ENCODE measurements at places on chromosomes 3 and 15.
A peak's percentile ranks its signal among the peaks of the same experiment; 100 is the strongest.

DNA sequence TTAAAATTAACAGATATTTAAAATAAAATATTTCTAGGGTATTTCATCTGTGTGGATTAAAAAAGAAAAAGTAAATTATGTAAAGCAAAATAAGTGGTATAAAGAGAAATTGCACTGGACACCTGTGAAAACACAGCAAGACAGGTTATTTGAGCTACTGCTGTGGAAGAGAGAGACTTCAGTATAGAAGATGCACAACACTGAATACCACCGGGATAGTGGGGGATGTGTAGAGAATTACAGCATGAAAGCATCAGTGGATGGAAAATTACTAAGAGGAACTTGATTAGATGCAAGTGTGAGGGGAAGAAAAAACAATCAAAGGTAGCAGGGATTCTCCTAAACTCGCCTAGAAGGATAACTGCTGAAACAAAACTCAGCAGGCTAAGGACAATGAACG is 1242.5 kb upstream of the GBE1 start:
- no peak for DNase-seq

DNA sequence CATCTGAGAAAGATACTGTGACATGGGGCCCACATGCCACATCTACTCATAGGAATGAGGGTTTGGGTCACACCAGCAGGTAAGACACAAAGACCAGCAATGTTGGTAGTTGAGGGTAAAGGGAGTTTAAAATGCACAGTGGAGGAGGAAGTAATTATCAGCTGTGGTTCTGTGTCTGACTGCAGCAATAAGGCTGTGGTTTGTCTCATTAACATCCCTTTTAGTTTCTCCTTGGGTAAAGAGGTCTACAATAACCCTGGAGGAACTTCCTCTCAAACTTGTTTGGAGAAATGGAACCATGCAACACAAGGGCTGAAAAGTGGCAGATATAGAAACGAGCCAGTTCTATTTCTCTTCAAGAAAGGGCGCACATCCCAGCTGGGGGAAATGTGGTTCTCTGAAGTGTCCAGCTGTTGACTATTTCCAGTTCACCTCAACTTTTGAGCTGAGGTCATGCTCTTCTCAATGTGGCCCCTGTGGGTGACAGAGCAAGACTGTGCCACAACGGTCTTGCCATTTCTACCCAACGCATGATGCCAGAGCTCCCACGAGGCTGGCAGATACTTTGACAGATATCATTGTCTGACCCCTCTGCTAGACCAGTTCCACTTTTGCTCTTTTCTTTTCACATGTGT is 234.3 kb downstream of the SQOR start:
- no peak for DNase-seq

- DNase-seq, result no peak
Observed at GRCh38 chr3:116112696-116113095, 332.6 kb downstream of the LSAMP start.

DNA sequence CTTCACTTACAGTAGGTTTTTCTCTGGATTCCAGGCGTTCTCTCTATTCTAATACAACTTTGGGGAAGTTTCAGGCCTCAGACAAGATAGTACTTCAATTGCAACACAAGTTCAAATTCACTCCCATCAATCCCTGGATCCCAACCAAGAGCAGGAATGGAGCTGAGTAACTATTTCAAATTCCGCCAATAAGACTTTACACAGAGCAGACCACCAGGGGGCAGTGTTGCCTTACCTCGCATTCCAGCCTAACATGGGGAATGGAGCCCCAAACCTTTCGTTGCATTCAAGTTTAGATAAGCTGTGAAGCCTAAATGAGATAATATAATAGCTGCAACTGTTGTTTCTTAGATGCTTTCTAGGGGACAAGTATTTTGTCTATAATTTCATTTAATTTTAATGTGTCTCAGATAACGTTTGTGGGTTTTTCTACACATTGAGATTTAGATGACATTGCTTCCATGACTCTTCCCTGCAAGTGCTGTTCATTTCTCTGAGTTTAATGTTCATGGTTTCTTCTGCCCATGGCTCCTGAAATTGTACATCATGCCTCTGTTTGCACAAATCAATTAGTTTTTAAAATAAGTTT is 186.7 kb downstream of the NSUN3 start:
- DNase-seq, result peak; percentile 48

GRCh38 chr15:34886134-34886533 is 83.4 kb downstream of the AQR start:
- DNase-seq, result no peak

GRCh38 chr3:43043793-43044192 is 62.1 kb downstream of the POMGNT2 start:
- no peak for DNase-seq

DNA sequence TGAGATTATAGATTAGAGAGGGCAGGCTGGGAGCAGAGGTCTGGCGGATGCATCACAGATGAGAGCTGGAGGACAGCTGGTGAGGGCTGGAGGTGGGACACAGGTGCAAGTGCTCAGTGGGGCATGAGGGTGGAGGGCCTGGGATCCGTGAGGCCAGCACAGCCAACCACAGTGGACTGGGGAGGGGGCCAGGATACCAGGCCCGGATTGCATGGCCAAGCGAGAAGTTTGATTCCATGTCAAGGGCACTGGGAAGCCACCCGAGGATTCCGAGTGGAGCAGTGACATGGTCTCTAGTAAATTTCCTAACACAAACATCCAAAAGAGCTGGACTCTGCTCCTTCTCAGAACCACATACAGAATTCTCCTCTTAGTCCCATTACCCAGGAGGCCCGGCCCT is 44.0 kb upstream of the SLC41A3 start:
- peak; percentile 2 for DNase-seq

GRCh38 chr15:94066046-94066445 is 165.3 kb upstream of the MCTP2 start:
- no peak for DNase-seq

DNA sequence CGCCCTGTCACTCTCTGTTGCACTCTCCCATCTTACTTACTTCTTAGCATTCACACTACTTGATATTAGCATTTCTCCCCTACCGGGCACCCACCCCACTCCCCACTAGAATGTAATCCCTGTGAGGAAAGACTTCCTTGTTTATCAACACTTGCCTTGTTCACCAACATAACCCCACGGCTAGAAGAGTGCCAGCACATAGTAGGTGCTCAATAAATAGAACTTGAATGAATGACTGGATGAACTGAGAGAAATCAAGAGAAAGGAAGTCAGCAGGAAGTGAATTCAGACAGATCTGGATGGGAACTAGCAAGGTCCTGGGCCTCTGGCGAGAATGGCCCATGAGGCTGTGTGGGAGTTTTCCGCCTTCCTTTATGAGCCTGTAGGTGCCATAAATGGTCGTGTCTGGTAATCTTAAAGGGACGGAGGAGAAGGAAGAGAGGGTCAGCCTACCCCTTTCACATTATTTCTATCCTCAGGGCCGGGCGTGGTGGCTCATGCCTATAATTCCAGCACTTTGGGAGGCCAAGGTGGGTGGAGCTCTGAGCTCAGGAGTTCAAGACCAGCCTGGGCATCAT is 42.4 kb upstream of the HERC1 start:
- DNase-seq, result no peak

GRCh38 chr15:66221126-66221525 is 32.4 kb downstream of the MEGF11 start:
- DNase-seq, result no peak

- peak; percentile 33 for DNase-seq
Observed at GRCh38 chr3:167740961-167741587, 5.6 kb downstream of the SERPINI1 start.

DNA sequence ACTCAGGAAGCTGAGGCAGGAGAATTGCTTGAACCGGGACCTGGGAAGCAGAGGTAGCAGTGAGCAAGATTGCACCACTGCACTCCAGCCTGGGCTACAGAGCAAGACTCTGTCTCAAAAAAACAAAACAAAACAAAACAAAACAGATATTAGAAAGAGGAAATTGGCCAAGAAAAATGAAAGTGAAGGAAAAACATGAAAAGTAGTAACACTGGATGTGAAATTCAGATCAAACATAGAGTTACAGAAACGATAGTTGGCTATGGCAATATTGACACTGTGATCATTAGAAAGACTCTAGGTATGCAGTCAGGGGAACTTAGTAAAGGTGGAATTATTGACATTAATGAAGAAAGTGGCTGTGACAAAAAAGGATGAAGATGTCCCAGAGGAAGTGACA is 13.2 kb upstream of the TIPARP start:
- no peak for DNase-seq

GRCh38 chr15:60373327-60373726 is 24.5 kb downstream of the ANXA2 start:
- DNase-seq, result no peak

GRCh38 chr3:70554170-70554569 is 241.7 kb upstream of the MDFIC2 start:
- DNase-seq, result no peak
